CD8-positive, alpha-beta memory T cell (primary cell): ENCODE measurements at places on chromosomes 2 and 18.
A peak's percentile ranks its signal among the peaks of the same experiment; 100 is the strongest.

DNA sequence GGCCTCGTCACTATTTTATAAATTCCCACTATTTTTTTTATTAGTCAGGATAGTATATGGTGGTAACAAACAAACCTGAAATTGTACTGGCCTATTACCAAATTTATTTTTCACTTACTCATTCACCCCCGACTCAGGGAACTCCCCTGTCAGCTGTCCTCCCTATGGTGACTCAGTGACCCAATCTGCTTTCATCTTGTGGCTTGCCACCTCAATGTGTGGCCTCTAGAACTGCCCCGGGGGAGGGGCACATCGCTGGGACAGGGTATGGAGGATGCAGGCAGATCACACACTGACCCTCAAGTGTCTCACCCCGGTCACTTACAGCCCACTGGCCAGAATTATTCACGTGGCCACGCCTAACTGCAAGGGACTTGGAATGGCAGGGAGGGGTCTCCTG lies 71.6 kb downstream of the ACTR2 start:
- DNase-seq: peak; percentile 54

DNA sequence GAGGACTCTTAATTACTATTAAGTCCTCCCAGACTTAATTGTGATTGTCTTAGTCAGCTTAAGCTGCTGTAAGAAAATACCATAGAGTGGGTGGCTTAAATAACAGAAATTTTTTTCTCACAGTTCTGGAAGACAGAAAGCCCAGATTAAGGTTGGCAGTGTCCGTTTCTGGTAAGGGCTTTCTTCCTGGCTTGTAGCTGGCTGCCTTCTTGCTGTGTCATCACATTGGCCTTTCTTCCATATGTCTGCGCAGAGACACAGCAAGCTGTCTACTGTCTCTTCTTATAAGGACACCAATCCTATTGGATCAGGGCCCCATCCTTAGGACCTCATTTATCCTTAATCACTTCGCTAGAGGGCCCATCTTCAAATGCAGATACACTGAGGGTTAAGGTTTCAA lies 38.5 kb downstream of the ASXL3 start:
- no peak for DNase-seq

- peak; percentile 37 for DNase-seq
Observed at GRCh38 chr2:184523732-184524131, 74.6 kb upstream of the ZNF804A start.

DNA sequence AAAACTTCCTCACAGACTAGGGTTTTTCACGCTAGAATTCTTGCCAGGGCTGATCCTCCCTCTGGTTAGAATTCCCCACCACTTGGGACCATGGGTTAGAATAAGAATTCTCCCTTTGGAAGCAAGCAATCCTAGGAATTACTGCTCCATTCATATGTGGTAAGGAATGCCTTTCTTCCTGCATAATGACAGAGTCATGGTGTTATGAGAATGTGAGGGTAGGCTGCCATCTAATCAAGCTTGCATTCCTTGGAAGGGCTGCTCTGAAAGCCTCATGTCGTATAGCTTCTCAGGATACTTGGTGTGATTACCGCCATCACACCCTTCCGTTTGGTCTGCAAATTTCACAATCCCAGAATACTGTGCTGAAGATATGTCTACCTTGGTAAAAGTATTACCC lies 1282.4 kb upstream of the PIK3C3 start:
- DNase-seq: no peak

- no peak for DNase-seq
Observed at GRCh38 chr2:112542984-112543661, 858 bp downstream of the POLR1B start.
